ENCODE measurements at places on chromosomes 4 and X.

DNA sequence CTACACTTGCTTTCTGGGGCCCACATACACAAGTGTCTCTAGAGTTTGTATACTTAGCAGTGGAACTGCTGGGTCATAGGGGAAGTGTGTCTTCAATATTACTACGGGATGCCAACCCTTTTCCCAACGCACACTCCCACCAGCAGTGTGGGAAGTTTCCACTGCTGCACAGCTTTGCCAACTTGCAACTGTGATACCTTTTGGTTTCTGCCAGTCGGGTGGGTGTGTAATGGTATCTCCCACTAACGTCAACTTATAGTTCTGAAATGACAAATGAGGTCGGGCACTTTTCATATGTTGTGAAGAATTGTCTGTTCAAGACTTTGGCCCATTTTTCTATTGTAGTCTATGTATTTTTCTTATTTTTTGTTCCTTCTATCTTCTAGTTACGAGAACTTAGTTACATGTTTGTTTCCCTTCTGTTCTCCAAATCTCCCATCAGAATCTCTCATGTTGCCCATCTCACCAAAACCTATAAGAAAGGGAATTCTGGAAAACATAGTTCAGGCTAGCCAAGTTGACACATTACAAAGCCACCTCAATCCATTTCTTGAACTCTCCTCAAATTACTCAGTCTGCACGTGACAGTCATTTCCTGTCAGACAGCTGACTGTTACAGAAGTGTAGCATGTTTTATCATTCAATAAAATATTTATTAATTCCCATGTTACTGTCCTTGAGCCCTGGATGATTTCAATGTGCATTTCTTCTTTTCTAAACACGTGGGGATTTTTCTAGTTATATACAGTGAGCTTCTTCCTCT, 30.7 kb downstream of the PNMA6E start:
- DNase-seq, result no peak

DNA sequence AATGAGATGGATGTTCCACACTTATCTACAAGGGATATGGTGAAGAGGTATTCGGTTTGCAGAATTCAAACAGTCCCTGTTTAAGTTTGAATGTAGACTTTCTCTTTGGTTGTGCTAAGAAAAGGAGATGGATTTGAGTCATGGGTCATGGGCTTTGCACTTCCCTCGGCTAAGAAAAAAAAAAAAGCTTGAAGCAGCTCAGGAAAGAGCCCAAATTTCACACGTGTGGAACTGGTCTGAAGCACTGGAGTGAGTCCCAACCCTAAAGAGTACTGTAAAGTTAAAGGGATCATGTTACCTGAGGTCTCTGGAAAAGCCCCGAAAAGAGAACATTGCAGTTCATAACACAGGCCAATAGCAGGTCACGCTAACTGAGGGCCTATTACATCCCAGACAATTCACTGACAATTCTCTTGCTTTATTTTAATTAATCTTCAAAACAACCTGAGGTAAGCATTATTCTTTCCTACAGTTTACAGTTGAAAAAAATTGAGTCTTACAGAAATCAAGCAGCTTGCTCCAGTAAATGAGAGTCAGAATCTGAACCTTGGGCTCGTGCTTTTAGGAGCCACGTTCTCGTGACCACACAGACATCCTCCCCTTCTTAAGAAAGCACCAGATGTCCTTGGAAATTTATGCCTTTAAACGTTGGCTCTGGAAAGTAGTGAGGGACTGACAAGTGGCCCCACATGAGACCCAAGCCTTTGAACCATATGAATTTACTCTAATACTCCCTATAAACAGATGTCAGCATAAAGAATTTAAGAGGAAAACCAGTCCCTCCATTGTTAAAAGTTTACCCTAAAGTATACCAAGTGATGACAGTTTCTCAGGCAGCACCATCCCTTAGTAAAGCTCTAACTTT, 89.3 kb downstream of the MAD2L1 start:
- no peak for DNase-seq

GRCh38 chr4:141309874-141310273, 89.2 kb downstream of the ZNF330 start:
- DNase-seq, result no peak

- DNase-seq, result no peak
These were observed 478 bp upstream of the PLXNA3 start for GRCh38 chrX:154457491-154458115.

GRCh38 chr4:182806259-182807252, 110.6 kb downstream of the DCTD start:
- peak; percentile 22 for DNase-seq

- peak; percentile 59 for DNase-seq
These were observed 189.3 kb upstream of the GPRIN3 start for GRCh38 chr4:89496851-89497250.

- DNase-seq, result no peak
These were observed 336.3 kb downstream of the PPP3CA start for GRCh38 chr4:101010987-101011386.

DNA sequence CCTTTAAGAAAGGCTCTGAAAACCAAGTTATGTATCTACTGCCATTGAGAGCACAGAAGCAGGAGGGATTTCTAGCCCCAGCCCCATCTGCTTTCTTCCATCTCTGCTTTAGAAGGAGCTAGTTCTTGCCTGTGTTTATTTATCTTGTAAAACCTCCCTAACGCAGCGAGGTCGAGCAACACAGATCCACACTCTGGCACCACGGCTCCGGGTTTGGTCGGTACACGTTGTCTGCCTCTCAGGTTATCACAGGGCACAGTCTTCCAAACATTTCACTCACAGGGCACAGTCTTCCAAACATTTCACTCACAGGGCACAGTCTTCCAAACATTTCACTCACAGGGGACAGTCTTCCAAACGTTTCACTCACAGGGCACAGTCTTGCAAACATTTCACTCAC, 69.7 kb upstream of the TLR3 start:
- no peak for DNase-seq

DNA sequence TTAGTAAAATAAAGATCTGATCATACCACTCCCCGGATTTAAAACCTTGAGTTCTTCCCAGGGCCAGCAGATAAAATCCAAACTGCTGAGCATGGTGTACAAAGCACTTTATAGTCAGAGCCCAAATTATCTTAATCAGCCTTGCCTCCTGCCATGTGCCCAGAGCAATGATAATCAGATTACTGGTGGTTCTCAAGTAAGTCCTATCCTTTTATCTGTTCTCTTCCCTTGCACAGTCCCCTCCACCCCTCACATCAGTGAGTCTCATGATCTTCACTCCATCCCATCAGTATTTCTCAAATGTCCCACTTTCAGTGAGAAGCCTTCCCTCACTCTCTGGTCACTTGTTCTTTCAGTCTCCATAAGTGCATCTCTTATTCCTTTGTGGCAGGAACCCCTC, 22.7 kb downstream of the INTS6L start:
- DNase-seq, result no peak

DNA sequence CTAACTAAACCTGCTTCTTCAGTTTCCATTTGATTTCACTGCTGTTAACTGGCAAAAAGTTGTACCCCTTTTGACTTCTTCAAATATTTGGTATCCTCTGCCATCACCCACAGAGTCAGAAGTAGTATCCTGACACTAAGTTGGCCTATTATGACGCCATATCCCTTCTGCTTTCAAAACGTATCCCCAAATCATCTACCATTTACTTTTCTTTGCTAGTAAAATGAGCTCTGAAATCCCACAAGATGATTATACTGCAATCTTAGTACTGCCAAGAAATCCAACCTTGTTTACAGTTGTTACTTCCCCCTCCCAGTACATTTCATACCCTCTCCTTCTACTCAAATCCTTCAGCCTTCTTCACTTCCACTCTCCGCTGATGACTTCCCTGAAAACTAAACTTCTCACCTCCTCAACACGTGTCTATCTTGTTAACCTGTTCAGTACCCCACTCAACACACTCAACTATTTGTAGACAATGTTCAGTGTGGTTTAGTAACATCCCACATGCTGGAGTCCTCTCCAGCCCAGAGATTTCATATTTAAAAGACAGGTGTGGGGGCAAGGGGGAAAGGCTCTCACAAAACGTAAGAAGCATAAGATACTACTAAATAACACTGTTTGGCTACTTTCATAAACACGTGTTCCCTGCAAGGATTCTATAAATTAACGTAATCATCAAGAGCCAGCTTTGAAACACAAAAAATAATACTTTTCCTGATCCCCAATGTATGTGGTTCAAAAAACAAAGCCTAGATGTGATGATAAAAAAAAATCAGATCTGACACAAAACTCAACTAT, 1.3 kb downstream of the NAF1 start:
- no peak for DNase-seq

DNA sequence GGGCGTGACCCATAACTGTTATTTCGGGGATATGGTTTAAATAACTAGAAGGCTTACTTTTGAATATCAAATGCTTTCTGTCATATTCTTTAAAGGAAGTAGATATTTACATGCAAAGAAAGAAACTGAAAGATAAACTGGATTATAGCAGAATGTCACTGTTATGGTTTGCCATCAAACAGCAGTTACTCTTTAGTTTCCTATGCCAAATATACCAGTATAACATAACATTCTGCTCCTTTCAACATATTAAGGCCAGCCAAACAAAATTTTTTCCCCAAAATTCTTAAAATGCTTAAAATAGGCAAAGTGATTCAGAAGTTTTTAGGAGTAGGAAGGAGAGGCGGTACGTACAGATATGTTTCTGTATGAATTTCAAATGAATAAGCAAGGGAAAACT, 27.0 kb downstream of the KDM6A start:
- DNase-seq, result no peak

GRCh38 chrX:57871463-57871862, 38.8 kb downstream of the ZXDA start:
- no peak for DNase-seq
